ENCODE measurements at places on chromosomes 3 and 15.

GRCh38 chr3:128709038-128709437 lies 16.9 kb upstream of the RAB7A start:
- DNase-seq: no peak

DNA sequence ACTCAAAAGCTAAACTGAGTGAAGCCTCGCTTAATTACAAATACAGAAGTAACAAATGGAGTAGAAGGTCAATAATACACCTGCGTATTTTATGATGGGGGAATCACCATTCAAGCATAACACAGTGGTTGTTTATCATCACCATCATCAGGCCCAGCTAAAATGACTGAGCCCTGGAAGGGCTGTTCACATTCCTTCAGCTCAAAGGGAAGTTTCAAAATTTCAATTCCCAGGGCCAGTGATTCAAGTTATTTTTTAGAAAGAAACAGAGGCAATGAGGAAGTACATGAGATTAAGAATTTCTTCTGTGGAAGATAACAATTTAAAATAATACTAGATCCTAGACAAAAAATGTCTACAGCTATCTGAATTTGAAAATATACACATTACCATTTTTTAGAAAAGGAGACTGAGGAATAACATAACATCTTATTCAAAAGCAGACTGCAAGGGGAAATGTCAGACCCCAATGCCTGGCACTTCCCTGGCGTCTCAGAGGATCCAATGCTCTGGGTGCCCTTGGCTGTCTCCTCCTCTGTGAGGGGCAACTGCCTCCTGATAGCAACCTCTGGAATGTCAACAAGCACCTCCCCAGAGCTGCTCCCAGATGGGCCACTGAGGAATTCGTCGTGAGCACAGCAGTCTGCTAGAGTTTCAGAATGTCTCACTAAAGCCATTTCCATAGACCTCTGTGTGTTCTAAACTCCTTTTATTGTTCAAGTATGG lies 22.8 kb downstream of the EHD4 start:
- DNase-seq: no peak

DNA sequence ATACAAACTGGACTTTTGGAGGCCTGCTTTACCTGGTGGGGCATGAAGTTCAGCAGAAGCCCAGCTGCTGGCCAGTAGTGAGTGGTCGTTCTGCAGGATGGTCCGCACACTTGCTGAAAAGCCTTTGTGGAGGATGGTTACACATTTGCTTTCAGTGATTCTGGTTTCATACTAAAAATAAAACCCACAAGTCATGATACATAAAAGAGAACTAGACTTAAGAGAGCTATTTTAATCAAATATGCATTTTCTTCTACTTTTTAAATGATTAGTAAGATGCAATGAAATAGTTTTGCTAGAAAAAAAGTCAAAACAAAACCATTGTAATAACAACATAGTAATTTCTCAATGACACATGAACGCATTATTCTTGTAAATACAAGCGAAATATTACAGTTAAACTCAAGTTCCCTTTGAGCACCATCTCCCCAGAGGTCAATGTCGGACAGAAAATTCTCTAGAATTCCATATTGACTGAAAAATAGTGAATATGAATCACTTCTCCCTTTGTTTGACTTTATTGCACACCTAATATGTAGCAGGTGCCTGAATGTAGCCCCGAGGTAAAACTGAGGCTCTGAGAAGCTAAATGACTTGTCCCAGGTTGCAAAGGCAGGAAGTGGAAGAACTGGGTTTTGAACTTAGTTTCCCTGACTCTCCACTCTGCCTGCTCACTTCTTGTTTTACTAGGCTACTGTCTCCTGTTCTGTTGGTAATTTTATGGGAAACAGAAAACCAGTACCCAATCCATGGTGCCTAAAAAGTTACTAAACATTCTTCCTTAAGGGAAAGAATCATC lies 8.3 kb downstream of the IL5RA start:
- no peak for DNase-seq

DNA sequence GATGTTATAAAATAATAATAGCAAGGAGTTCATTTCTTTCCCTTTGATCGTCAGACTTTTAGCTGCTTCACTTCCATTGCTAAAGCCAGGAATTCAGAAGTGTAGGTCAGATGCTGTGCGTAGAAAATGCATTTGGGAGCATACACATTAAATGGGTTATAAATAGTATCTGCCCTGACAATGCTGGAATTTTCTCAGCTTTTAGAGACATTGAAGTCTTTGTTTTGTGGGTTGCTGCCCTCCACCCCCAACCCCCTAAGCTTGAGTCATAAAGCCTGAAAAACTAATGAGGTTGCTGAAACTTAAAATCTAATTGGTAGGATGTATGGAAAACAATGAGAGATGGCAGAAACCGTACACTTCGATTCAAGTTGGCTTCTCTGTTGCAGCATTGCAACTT lies 81.9 kb downstream of the MITF start:
- DNase-seq: no peak

DNA sequence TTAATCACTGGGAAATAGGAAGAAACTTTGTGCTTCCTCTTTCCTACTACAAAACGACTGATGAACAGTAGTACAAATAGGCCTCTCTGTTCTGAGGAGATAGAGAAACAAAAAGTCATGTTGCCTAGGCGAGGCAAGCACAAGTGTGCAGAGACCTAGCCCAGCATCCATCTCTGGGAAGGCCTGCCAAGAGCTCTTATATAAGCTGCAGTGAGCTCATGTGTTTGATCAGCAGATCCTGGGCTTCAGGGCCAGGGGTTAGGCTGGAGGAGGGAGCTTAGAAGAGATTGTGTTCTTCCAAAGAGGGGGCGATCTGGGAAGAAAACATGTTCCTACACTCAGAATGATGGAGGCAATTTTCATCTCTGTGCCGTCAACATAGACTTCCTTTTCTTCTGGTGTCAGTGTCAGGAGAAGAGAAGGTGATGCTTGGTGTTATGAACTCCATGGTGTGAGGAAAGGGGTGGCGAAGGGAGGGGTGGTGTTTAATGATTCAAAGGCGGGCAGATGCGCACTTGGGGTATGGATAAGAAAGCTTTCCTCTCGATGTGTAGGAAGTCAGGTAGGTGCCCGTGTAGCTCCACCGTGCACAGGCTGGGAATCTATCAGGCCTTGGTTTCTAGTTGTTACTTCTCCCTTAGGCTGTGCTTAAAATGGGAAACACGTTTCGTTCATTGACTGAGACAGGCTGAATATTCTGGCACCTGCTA lies 29.5 kb upstream of the ETV5 start:
- DNase-seq: peak; percentile 44

DNA sequence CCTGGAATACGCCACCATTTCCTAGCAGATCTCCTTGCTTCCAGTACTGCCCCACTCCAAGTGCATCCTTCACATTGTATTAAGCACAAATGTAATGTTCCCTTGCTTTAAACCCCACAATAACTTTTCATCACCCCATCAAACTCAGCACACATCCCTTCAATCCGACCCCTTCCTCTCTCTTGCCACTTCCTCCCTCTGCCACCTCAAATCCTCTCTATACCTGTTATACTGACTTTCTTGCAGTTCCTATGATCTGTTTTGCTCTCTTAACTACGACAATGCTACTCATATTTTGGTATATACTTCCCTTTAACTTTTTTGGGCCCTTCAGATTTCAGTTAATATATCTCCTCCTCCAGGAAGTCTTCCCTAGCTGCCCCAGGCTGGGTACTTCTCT lies 14.1 kb downstream of the PARL start:
- DNase-seq: no peak

DNA sequence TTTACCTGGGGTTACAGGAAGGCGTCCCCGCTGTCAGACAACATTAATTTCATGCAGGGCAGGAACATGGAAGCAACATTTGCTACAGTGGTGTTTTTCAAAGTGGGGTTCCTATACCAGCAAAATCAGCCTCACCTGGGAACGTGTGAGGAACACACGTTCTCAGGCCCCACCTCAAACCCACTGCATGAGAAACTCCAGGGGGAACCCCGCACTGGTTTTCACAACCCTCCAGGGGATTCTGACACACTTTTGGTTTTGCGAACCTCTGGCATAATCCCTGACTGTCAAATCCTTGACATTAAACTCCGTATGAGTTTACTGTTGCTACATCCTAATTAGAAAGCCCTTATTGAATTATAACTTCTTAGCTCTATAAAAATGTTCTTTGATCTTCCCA lies 127.7 kb downstream of the LRRK1 start:
- DNase-seq: no peak

Measured in frontal cortex (tissue), 4 donors.